Smooth muscle cell of trachea (primary cell): ENCODE measurements at places on chromosomes 6 and 20. TPM values are rescaled to one million over a fixed set of nuclear protein-coding genes. Genes with fewer than 3 reads are reported as not detected.

Gene BTN1A1
- not detected in 2 replicates for total RNA-seq

Gene GSTA3
- not detected in 2 replicates for total RNA-seq

Gene TNFAIP3
- 3.8 and 10.6 TPM in 2 replicates for total RNA-seq

Gene PDYN
- not detected in 2 replicates for total RNA-seq
